Stimulated activated CD4-positive, alpha-beta T cell treated with anti-CD3 and anti-CD28 coated beads, Interleukin-1b, Interleukin-23, amount 100 ng/mL, for 24 hours (primary cell): ENCODE measurements at places on chromosomes 4 and X.

- no peak for DNase-seq
These were observed 23.5 kb upstream of the IRAK1 start for GRCh38 chrX:154043003-154043763.

- DNase-seq, result no peak
These were observed 379.0 kb downstream of the STIM2 start for GRCh38 chr4:27239641-27240040.

DNA sequence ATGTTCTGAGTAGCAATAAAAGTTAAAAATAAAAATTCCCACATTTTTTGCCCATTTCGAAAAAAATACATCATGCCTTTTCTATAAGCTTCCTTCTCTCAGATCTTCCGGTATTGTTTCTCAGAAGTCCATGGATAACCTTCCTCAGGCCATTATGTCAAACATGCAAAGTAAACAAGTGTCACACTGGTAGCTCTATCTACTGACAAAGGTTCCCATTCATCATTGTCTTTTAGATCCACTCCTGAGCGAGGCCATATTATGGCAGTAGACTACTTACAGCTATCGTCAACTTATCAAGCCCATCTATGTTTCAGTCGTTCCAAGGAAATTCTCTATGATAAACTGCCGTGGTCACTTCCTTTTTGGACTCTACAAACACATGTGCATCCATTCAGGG lies 1068.2 kb downstream of the GLUD2 start:
- no peak for DNase-seq

DNA sequence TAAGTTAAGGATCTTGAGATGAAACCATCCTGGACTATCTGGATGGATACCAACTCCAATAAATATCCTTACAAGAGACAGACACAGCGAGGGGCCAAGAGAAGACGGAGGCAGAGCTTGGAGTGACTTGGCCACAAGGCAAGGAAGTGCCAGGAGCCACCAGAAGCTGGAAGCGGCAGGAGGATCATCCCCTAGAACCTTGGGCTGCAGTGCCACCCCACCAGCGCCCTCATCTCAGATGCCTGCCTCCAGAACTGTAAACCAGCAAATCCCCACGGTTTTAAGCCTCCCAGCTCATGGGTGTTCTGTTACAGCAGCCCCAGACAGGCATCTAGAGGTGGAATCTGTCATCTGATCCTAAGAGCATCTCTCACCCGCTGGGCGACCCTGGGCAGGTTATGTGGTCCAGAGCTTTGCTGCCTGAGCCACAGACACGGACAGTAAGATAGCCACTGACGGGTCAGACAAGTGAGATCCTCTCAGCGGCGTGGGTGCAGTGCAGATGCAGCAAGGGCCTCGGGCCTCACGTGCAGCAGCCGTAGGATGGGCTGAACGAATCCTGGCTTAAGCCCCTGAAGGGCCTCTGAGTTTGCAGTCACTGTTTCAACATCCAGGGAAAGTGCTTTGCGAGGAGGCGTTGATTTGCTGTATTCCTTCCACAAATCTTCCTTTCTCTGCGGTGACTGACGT lies 25.1 kb upstream of the MXD4 start:
- DNase-seq, result no peak

GRCh38 chr4:29453303-29453820 lies 1266.8 kb upstream of the PCDH7 start:
- no peak for DNase-seq

DNA sequence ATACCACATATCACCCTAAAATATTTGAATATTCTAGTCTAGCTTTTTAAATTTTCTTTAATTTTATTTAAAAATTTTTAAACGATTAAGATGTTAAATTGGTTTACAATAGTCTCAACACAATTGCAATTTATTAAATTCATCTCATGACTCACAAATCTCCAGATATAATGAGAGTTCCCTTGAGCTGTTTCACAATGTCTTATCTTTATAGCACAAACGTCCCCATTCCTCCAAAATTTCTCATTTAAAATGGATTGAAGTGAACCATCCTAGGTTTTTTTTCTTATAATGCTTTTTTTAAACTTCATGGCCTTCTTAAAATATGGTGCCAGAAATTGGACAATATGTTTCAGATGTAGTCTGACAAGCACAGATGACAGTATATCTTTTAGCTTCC lies 204.4 kb downstream of the GABRB1 start:
- no peak for DNase-seq

DNA sequence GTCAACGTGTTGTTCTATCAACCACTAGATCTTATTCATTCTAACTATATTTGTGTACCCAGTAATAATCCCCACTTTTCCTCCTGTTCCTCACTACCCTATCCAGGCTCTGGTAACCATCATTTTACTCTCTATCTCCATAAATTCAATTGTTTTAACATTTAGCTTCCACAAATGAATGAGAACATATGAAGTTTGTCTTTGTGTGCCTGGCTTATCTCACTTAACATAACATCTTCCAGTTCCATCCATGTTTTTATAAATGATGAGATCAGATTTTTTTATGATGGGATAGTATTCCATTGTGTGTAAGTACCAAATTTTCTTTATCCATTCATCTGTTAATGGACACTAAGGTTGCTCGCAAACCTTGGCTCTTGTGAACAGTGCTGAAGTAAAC lies 59.9 kb upstream of the IBSP start:
- no peak for DNase-seq

GRCh38 chr4:138749303-138749702 lies 266.3 kb upstream of the NOCT start:
- DNase-seq, result no peak
